ENCODE measurements at places on chromosomes 2 and 18. TPM values are rescaled to one million over a fixed set of nuclear protein-coding genes. Genes with fewer than 3 reads are reported as not detected.
A peak's percentile ranks its signal among the peaks of the same experiment; 100 is the strongest.

BUB1 gene
- total RNA-seq: 2.6 TPM

BOLL gene
- 0.29 TPM for total RNA-seq

SCRN3 gene
- 24.2 TPM for total RNA-seq

COX5B gene
- 471 TPM for total RNA-seq

- ATAC-seq: no peak
These were observed 280.5 kb downstream of the NRXN1 start for GRCh38 chr2:50751311-50752031.

RAB6D gene
- 1.4 TPM for total RNA-seq

- ATAC-seq: no peak
These were observed 8.4 kb upstream of the TMEM185B start for GRCh38 chr2:120231564-120231973.

TEX44 gene
- total RNA-seq: not detected

GRCh38 chr18:72378016-72378415 is 166.1 kb downstream of the CBLN2 start:
- no peak for ATAC-seq

GRCh38 chr2:216927163-216927562 is 67.3 kb upstream of the TNP1 start:
- ATAC-seq: no peak

RTP5 gene
- total RNA-seq: 0.37 TPM

MREG gene
- 3.0 TPM for total RNA-seq

EPAS1 gene
- 0.88 TPM for total RNA-seq

MC5R gene
- 0.25 TPM for total RNA-seq

GRCh38 chr18:27377251-27377650 is 192.1 kb upstream of the CHST9 start:
- no peak for ATAC-seq

CNDP1 gene
- 0.23 TPM for total RNA-seq

- no peak for ATAC-seq
These were observed 271.8 kb upstream of the TFPI start for GRCh38 chr2:187826023-187826422.

DNA sequence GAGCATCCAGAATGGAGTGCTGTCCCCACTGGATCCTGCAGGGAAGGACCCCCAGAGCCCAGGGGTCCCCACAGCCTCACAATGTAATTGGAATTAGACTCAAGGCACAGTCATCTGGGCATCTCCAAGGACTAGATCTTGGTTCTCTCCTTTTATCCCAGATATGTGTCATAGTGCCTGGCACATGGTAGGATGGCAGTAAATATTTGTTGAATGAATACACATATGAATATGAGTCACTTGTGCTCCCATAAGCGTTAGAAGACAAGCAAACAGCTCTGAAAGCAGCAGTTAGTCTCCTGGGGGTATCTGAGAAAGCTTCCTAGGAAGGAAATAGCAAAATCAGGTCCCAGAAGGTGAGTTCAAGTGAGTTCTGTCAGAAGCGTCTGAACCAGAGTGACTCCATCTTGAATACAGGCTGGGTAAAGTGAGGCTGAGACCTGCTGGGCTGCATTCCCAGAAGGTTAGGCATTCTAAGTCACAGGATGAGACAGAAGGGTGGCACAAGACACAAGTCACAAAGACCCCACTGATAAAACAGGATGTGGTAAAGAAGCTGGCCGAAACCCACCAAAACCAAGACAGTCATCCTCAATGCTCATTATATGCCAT is 234.1 kb upstream of the ID2 start:
- no peak for ATAC-seq

DNA sequence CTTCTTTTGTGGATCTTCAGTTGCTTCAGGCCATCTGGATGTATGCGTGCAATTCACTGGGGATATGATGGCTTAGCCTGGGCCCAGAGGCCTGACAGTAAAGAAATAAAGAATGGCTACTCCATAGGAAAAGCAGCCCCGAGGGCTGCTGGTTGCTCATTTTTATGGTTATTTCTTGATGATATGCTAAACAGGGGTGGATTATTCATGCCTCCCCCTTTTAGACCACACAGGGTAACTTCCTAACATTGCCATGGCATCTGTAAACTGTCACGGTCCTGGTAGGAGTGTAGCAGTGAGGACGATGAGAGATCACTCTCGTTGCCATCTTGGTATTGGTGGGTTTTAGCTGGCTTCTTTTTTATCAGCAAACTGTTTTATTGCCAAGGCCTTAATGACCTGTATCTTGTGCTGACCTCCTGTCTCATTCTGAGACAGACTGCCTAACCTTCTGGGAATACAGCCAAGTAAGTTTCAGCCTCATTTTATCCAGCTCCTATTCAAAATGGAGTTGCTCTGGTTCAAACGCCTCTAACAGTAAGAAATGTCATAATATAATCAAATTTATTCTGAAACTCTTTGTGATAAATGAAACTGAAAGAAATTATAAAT is 60.5 kb downstream of the DSEL start:
- peak; percentile 91 for ATAC-seq

QPCT gene
- total RNA-seq: 0.98 TPM

DNA sequence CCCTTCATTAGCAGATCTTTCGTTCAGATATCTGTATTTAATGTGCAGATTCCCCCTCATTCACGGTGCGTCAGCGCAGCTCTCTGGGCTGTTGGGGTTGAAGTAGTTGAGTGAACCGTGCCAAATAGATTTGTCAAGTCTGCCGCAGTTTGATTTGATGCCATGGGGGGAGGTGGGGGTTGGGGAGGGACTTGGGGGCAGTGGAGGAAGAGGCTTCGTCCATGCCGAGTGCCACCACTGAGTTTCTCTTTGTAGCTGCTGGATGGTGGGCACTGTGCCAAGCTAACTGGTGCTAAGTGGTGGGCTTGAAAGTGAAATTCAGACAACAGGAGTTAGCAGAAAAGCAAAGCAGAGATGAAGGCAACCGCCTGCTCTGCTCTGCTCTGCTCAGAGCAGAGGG is 47.9 kb downstream of the NRP2 start:
- ATAC-seq: no peak
